A549 treated with RU486 at 1 μM for 4 hours (cell line): ENCODE measurements at places on chromosomes 5 and 9. TPM values are rescaled to one million over a fixed set of nuclear protein-coding genes. Genes with fewer than 3 reads are reported as not detected.

The DIRAS2 gene
- total RNA-seq: 0.02 TPM in 1 of 5 replicates, not detected in the others

The TMEM171 gene
- 3.6 to 7.2 TPM (median 6.3 TPM) in 5 replicates for total RNA-seq

The ZDHHC11 gene
- total RNA-seq: 10.0 to 18.7 TPM (median 16.9 TPM) in 5 replicates

The SLC25A48 gene
- total RNA-seq: 0.15 to 0.22 TPM (median 0.21 TPM) in 3 of 5 replicates, not detected in the others
